ENCODE measurements at places on chromosomes 12 and 14.

DNA sequence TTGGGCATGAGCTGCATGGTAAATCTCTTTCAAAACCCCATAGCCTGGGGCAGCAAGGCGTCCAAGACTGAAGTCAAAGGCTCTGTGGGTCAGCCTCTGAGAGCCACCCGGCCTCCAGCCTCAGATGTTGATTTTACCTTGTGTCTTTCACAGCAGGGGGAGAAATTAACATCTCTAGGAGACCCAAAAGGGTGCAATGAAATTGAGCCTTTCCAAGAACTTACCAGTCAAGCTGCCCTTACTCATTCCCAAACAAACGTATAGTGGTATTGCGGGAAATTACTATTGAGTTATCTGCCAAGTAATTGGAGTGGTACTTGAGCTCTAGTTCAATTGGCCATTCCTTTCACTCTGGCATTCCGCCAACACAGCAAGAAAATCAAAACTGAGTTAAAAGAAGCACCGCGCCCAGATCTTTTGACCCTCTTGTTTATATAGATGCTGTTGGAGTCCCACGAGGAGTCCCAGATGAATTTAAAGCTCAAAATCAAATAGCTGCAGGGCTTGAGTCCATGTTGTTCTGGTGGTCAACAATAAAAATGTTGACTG lies 380.7 kb upstream of the SYT1 start:
- DNase-seq, result no peak

GRCh38 chr14:67941456-67942018 lies 122.0 kb downstream of the RAD51B start:
- peak; percentile 64 for DNase-seq

- no peak for DNase-seq
These were observed 84.8 kb upstream of the MAP1LC3B2 start for GRCh38 chr12:116474331-116474730.

DNA sequence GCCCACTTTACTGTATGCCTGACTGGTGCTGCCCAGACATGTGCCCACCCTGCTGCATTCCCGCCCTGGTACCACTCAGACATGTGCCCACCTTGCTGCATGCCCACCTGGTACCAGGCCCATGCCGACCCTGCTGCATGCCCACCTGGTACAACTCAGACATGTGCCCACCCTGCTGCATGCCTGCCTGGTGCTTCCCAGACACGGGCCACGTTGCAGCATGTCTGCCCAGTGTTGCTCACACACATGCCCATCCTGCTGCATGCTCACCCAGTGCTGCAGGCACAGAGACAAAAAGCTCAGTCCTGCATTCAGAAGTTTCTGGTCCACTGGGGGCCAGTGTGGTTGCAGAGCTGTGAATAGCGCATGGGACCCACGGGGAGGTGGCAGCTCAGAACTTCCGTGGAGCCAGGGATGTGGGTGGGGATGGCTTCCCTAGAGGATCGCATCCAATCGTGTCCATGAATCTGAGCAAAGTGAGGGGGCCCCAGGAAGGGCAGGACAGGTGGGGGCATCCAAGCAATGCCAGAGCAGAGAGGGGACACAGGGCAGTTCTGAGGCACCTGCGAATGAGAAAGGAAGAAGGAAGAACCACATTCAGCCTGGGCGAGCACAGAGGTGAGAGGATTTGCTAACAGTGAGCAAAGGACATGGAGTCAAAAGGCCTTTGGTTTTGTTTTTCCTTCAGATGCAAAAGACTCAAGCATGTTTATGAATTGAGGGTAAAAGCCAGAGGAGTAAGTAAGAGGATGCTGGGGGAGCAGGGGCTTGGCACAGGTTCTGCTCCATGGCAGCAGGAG lies 175.9 kb upstream of the C14orf180 start:
- DNase-seq, result no peak

- DNase-seq, result no peak
These were observed 181.3 kb downstream of the GXYLT1 start for GRCh38 chr12:41963398-41963797.

GRCh38 chr12:109883461-109883860 lies 3.1 kb upstream of the GLTP start:
- no peak for DNase-seq

DNA sequence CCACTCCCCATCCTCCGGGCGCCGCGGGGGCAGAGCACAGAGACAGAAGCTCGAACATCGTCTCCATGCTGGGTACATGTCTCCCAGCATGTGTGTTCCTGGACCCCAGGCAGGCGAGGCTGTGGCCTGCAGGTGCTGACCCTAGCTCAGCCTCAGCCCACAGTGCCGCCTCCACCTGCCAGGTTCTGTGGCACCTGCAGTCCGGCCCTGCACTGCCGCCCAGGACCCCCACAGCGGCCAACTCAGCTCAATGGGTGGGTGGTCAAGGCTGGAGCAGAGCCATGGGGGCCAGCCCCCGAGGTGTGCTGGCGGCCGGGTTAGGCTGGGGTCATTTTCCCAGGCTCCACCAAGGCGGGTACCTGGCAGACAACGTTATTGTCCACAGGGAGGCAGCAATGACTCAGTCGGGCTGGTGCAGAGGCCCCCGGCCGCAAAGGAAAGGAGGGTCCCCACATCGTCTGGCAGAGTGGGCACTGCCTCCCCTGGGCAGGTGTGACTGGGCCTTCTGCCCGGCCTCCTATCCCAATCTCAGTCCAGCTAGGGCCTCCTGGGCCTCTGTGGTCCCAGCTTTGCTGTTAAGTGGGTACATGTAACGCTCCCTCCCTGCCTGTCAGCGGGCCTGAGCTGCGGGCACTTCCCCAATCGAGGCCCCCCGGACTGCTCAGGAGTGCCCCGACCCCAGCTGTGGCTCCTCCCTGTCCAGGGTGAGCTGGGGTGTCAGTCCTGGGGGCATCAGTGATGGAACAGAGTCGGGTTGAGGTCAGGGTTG lies 20.2 kb upstream of the NUDT14 start:
- no peak for DNase-seq
